ENCODE measurements at places on chromosomes 1 and 21.

GRCh38 chr1:115338457-115338820, 390 bp upstream of the NGF start:
- DNase-seq: no peak

DNA sequence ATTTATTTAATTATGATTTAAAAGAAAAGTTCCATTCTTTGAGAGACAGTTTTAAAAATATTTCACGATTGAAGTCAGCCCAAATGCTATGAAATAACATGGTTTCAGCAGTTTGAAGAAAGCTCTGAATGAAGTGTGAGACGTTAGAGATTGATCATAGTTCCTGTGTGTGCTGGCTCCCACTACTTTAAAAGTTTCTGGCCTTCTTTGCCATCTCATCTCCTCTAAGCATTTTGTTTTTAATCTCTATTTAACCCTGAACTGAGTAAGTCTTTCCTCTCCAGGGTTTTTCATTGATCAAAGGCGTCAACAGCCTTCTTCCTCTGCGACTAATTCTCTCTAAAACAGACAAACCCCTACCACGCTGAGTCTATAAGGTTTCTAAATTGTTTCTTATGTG, 225.3 kb upstream of the B3GALT2 start:
- no peak for DNase-seq

DNA sequence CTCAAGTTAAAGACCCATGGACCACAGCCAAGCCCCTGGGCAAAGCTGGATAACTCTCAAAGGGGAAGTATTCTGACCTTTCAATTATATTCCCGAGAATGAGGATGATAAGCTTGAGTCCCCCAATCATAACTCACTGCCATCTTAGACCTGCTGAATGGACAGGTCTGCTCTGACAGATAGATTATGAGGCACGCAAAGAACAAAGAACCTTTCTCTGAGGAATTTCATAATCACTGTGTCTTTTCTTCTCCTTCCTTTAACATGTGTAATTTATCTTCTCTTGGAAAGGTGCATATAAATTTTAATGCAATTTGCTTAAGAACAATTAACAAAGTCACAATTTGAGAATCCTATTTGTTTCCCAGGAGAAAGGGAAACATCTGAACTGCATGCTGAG, 22.0 kb downstream of the PIGM start:
- DNase-seq: no peak

- no peak for DNase-seq
Measured at GRCh38 chr1:168032029-168032428, 95.2 kb upstream of the MPC2 start.

- no peak for DNase-seq
Measured at GRCh38 chr1:22780696-22781095, 70.1 kb downstream of the EPHB2 start.

GRCh38 chr1:1032424-1032823, 12.5 kb downstream of the AGRN start:
- DNase-seq: no peak

GRCh38 chr1:204917802-204918201, 47.1 kb downstream of the NFASC start:
- no peak for DNase-seq

DNA sequence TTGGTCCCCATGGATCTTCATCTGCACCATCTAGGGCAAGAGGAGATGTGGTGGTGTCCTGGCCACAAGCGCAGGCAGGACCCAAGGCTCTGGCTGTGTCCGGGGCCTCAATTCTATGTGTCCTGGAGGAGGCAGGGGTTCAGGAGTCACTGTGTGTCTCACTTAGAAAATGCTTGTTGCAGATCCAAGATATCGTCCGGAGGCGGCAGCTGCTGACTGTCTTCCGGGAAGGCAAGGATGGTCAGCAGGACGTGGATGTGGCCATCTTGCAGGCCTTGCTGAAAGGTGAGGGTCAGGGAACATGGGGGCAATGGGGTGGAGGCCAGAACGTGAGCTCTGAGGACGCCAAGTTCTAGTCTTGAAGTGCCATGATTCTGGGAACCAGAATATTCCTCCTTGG, 29.1 kb downstream of the TRPM2 start:
- no peak for DNase-seq

DNA sequence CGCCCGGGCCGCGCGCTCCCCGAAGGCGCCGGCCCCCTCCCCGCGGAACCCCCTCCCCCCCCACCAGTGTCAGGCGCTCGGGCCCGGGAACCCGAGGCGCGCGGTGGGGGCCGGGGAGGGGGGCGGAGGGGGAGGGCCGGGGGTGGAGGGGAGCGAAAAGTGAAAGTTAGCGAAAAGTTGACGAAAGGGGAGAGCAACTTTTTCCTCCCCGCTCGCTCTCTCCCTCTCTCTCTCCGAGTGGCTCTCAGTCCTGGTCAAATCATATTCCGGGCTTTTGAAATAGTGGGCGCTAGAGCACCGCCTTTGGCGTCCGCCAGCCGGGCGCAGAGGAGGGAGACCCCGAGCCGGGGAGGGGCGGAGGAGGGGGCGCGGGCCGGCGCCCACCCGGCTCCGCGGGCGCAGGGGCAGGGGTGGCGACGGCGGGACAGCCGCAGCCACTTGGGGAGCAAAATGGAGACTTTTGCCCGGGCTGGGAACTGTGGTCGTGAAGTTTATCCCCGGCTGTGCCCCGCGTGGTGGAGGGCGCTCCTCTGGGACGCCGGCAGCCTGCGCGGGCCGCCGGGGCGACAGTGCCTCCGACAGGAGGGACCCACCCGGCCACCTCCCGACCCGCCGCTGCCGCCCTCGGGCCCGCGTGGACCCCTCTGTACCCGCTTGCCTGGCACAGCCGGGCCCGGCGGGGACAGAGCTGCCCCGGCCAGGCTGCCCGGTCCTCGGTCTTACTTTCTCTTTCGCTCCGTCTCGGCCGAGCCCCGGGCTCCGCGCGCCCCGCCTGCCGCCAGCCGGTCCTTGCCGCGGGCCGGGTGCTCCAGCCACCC, 697 bp downstream of the PRDM16 start:
- DNase-seq: no peak

- DNase-seq: no peak
Measured at GRCh38 chr1:46424730-46425129, 30.6 kb downstream of the FAAH start.

DNA sequence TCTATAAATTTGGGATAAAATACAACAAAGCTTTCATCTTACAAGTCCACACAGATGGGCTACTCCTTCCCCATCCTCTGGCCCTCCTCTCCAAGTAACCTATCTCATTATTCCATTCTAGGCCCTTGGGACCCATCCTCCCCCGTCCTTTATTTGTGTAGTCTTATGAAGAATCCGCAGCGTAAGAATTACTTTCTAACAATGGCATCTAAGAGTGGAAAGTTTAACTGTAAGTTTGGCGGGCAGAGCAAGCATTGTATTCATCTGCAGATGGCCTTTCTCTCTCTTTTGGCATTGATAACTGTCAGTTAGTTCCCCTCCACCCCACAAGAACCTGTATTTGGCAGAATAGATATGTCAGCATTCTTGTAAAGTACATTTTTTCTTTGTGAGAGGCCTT, 91.9 kb upstream of the TSPAN2 start:
- no peak for DNase-seq

DNA sequence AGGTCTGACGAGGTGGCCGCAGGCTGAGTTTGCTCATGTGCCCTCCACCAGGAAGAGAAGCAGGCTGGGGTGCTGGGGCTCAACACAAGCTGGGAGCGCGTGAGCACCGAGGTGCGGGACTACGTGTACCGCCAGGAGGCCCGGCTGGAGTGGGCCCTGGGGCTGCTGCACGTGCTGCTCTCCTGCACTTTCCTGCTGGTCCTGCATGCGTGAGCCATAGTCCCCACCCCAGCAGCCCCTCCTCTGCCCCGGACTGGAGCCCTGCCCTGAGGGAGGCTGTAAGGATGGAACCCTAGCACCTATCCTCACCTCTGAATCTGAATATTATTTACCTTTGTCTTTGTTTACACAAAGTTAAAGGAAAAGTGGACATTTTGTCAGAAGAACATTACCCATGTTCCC, 7.8 kb upstream of the ADAM15 start:
- no peak for DNase-seq

GRCh38 chr21:30620080-30620479, 347 bp upstream of the KRTAP20-4 start:
- DNase-seq: no peak

- DNase-seq: no peak
Measured at GRCh38 chr1:23481026-23481597, 2.9 kb downstream of the ASAP3 start.

GRCh38 chr1:53087332-53088285, 25.6 kb downstream of the PODN start:
- no peak for DNase-seq

DNA sequence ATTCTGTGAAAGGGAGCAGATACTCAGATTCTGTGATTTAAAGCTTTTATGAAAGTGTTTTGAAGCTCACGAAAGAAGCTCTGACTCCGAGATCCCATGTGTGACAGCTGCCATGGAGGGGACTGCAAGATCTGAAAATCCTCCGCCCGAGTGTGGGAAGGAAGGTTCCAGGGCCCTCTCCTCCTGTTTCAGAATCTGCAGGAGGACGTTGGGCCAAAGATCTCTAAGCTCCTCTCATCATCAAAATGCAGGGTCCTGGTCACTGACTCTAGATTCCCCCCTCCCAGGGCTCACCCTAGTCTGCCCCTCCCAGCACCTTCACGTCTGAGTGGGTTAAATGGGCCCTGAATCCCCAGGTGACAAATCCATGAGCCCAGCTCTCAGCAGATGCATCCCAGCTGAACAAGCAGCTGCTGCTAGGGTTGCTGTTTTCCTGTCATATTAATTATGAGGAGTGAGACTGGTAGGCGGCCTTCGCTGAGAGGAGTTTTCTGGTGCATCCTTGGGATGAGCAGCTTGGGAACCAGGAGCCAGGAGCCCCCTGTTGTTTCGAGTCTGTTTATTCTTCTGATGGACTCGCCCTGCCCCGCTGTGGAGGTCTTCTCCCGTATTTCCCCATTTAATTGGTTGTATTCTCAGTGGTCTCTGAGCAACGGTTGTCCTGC, 402.0 kb downstream of the MATN1 start:
- DNase-seq: no peak

- no peak for DNase-seq
Measured at GRCh38 chr1:231248778-231249177, 7.8 kb downstream of the GNPAT start.

DNA sequence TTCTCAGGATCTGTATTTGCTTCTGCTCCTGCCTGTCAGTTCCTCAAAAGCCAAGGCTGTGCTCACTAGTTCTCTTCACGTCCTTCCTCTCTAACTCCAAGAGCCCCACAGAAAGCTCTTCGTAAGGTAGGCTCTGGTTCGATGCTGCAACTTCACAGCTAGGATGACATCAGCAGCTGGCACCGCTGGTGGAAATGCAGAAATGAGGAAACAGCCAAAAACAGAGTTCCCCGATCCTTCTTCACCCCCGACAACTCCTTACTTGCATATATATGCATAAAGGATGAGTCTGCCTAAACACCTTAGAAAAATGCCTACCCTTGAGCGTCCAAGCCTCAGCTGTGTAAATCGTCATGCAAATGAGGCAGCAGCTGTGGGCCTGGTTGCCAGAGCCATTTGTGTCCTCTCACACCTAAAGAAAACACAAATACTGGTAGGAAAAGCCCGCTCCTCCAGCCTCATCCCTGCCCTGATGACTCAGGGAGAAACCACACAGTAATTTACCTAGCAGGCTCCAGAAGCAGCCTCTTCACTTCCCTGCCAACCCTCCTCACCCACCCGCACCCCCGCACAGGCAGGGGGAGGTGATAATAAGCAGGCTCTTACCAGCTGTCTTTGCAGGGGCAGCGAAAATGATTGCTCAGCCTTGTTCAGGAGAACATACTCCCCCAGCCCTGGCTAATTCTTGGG, 28.2 kb downstream of the BATF3 start:
- DNase-seq: no peak

GRCh38 chr1:222420633-222421032, 127.3 kb downstream of the HHIPL2 start:
- DNase-seq: no peak

GRCh38 chr1:46622344-46622743, 5.7 kb upstream of the MOB3C start:
- no peak for DNase-seq

DNA sequence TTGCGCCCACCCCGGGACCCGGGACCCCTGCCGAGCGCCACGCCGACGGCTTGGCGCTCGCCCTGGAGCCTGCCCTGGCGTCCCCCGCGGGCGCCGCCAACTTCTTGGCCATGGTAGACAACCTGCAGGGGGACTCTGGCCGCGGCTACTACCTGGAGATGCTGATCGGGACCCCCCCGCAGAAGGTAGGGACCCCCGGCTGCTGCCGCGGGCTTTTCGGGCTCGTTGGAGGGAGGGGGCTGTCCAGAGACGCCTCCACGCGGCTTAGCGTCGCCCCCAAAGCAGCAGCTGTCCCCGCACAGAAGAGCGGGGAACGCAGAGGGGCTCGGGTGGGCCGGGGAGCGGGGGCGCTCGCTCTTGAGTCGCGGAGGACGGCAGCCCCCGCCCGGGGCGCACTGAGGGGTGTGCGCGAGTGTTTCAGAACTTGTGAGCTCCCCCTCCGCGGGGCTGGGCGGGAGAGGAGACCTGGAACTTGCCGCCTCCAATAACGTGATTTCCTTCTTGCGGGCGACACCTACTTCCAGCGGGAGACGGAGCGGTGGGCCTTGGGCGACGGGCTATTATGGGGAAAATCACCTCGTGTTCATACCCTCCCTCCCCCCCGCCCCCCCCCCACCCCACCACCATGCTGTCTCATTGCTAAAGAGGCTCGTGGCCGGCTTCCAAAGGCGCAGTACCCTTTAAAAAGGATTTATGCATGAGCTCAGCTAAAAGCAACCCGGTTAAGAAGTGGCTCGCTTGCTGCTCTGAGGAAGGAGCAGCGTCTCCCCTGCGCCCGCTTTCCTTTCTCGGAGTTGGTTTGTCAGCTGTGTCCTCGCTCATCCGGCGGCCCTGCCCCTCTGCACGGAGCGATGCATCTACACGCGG, 664 bp downstream of the BACE2 start:
- DNase-seq: peak; percentile 55

DNA sequence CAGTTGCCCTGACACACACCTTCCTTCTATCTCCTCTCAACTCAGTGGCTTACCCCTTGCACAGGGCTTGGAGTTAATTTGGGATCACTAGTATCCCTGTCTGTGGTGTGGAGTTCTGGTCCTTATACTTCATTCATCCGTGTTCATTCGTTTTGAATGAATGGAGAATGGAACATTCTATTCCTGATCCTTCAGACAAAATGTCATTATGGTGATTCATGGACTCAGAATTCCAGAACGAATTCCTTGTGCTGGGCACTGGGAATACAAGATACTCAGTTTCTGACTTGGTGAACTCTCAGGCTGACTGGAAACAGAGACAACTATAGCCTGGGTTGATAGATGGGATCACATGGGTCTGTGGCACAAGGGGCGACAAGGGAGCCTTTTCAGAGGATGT, 49.9 kb upstream of the TRABD2B start:
- DNase-seq: no peak

DNA sequence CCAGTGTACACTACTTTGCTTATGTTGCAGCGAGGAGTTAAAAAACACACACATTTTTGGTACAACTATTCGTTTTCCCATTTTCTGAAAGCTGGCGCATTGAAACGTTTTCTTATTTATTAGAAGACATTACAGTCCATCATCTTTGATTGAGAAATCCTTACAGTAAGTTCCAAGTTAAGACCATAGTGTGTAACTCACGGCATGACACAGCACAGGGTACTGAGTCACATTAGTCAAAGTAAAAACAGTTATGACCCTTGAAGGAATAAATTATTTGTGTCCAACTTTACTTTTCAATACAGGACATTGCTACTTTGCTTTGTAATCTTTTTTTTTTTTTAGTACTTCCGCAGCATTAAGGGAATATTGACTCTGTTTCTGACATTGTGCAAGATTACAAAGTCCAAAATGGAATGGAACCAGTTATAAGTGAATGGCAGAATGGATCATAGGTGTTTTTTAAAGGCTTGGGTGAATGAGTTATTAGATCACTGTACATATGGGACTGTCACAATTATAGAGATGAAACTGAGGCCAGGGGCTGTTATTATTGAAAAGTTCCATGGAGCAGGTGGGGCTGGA, 11.7 kb downstream of the PTGFRN start:
- DNase-seq: no peak
